ENCODE measurements at places on chromosomes 7 and 10. TPM values are rescaled to one million over a fixed set of nuclear protein-coding genes. Genes with fewer than 3 reads are reported as not detected.
A peak's percentile ranks its signal among the peaks of the same experiment; 100 is the strongest.

DNA sequence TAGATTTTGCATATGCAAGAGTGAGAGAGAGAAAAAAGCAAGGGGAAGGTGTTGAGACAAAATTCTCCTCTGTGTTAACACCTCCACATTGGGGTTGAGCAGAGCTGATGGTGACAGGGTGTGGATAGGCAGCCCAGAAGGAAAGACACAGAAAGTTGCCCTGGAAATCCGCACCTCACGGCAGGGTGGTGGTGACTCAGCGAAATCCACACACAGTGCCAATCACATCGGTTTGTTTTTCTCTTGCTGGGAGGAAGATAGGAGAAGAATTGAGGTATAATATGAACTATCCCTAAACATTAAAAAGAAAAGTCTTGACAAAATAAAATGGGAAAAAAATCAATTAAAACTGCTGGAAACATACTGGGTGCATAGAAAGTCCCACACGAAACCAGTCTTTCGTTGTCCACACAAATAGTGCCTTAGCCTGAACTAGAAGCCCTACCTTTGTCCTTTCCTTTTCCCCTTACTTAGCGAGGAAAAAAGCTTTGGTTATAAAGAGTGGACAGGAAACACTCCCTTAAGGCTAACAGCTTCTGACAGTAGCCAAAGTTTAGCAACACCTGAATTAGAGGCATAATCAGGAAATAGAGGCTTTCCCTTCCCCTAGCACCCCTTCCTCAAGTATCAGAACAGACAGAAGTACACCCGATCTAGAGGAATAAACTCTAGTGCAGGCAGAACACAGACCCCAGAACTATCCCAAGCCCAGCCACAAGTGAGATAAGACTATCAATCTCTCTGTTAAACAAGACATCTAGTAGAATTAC is 39.2 kb upstream of the DNAJC1 start:
- DNase-seq = no peak

DNA sequence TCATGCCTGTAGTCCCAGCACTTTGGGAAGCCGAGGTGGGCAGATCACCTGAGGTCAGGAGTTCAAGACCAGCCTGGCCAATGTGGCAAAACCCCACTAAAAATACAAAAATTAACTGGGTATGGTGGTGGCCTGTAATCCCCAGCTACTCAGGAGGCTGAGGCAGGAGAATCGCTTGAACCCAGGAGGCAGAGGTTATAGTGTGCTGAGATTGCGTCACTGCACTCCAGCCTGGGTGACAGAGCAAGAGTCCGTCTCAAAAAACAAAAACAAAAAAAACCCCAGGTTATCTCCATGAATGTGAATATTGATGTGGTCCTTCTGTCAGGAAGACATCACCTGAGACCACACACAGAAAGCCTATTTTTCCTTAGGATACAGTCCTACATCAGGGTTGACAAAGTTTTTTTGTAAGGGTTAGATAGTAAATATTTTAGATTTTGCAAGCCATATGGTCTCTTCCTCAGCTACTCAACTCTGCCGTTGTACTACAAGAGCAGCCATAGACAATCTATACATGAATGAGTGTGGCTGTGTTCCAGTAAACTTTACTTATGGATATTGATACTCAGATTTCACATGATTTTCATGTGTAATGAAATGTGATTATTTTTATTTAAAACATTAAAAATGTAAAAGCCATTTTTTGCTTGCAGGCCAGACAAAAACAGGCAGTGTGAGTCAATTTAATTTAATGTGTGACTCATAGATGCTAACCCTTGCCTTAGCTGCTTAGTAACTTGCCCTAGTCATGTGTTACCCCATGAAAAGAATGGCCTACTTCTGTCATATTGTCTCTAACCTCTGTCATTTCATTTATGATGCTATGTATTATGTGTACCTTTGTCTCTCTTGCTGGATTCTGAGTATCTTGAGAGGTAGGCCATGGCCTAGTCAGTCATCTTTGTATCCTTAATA is 78.1 kb downstream of the TPST1 start:
- no peak for DNase-seq

- no peak for DNase-seq
Observed at GRCh38 chr7:129684777-129685176, 73.3 kb downstream of the NRF1 start.

DNA sequence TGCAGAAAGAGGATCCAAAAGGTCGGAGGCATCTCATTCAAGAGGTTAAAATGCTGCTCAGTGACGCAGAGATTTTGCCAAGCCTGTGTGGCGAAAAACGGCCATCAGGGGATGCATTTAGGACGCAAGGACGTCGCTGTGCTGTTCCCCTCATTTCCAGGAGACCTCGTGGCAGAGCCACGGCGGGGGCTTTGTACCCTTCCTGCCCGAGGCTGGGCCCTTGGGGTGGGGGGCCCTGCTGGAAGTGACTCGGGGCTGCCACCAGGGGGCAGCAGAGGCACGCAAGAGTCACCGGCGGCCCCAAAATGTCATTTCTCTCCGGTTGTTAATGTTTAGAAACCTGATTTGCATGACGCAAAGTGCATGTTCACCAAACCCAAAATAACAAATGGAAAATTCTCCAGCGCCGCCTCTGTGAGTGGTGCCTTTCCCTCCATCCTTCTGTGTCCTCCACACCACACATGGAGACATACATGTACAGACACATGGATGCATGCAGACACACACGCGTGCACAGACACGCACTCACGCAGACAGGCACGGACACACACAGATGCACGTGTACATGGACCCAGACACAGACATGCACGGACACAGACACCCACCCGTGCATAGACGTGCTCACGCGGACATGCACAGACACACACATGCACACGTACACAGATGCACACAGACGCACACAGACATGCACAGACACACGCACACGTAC is 51.0 kb upstream of the NKX6-2 start:
- peak; percentile 25 for DNase-seq

- peak; percentile 91 for DNase-seq
Observed at GRCh38 chr7:106660862-106661720, at the start of gene CCDC71L. Gene CCDC71L (minus strand): TSS chr7:106661158. CDS start chr7:106660896, 262 bp downstream.

DNA sequence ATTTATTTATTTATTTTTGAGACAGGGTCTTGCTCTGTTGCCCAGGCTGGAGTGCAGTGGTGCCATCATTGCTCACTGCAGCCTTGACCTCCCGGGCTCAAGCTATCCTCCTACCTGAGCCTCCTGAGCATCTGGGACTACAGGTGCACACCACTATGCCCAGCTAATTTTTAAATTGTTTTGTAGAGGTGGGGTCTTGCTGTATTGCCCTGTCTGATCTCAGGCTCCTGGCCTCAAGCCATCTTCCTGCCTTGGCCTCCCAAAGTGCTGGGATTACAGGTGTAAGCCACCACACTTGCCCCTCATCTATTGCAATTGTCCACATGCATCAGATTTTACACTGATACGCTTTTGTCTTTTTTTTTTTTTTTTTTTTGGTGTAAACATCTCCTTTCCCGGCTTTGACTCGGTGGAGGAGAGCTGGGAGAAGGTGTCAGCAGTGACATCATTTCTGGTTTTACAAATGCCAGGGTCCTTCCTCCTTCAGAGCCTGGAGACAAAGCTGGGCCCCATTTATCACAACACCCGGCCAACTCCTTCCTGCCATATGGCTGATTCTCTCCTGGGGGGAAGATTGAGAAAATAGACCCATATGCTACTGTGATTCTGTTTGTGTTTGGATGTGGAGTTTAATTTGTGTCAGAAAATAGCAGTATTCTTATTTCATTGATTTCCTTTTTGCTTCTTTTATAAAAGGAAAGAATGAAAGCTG is 61.3 kb downstream of the GALNT17 start:
- no peak for DNase-seq

- DNase-seq = no peak
Observed at GRCh38 chr10:21424459-21424861, 101.0 kb downstream of the SKIDA1 start.

Gene TCAF2
- 29.6 TPM for total RNA-seq

DNA sequence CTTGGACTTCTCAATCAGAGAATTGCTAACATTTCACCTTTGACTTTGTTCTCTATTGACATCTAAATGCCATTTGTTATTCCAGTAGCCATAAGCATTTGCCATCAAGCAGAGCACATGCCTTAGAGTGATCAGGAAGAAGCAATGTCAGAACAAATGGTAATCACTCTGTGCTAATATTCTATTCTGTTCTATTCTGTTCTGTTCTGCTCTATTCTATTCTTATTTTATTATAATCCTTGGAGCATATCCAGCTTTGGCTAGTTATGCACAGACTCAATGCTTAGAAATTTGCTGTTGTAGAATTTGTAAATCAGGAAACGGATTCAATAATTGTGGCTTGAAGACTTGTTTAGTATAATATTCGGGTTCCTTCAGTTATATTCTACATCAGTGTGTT is 175.4 kb downstream of the EXOC4 start:
- no peak for DNase-seq

Gene LDB3
- 0.05 TPM for total RNA-seq

DNA sequence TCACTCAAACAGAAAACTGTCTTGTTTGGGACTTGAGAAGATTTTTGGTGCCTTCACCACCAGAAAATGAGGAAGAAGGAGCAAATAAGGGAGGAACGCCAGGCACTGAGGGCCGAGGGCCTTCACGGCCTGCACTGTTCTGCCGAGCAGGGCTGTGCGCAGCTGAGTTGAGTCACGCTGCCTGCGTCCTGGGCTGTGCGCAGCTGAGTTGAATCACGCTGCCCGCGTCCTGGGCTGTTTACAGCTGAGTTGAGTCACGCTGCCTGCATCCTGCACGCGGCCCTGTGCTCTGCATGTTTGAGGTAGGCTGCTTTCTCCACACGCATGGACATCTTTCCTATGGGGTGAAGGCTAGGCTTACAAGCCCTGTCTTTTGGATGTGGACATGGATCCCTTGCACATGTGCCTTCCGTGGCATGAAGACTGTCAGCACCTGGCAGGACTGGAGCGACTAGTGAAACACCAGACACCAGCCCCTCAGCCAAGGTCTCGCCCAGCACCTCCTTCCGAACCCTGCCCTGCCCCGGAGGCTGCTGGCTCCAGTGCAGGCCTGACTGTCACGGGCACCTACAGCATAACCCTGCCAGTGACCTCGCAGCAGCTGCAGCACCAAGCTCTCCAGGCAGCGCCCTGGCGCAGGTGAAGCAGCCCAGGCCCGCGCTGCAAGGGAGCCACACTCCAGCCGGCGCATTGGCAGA is 96.7 kb downstream of the HTR5A start:
- DNase-seq = no peak

GRCh38 chr7:18004372-18004771 is 23.3 kb downstream of the PRPS1L1 start:
- no peak for DNase-seq

Gene EEPD1
- 4.6 TPM for total RNA-seq

- DNase-seq = no peak
Observed at GRCh38 chr7:96401200-96401599, 79.3 kb upstream of the SLC25A13 start.

- DNase-seq = no peak
Observed at GRCh38 chr10:75971402-75972211, 540.2 kb downstream of the LRMDA start.

DNA sequence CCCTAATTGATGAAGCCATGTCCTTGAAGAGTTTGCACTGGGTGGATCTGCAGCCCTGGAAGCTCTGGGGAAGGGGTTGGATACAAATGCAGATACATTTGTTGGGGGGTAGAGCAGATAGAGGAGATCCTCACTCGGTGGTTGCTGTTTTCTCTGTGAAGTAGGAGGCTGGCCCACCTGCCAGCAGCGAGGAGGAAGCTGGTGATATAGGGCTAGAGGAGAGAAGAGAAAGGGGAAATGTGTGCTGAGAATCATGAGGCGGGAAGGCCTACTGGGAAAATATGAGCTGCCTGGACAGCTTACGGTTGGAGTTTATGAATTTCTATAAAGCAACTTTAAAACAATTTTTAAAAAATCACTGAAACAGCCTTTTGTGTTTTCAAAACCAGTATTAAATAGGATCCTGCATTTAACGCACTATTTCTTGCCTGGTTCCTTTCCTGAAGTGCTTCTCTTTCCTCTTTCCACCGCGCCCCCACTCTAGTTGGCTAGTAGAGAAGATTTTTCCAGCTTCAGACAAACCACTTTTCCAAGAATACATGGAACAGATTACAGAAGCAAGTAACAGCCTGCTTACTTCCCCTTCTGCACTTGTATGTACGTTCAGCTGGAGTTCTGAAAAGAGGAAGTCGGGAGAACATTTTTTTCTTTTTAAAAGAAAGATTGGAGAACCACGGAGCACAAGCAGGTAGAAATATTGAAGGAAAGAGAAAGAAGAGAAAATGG is 100.6 kb upstream of the GLCCI1 start:
- no peak for DNase-seq

DNA sequence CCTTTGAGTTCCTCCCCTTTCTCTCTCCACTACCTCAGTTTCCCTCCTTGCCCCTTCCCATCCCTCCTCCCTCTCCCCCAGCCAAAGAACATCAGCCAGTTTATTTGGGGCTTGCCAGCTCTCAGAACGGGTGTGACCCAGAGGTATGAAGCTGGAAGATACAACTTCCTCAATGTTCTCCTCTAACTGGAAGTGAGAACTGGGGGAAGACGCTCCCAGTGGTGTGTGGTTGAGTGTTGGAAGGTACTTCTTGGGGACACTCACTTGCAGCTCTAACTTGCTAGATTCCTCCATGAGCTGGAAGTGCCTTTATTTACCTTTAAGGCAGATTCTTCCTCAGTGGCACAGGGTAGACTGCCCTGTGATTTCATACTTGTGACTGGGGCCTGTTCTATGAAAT is 110.5 kb upstream of the HABP2 start:
- DNase-seq = no peak

Gene CFAP69
- not detected for total RNA-seq

Gene NAT16
- total RNA-seq = not detected

DNA sequence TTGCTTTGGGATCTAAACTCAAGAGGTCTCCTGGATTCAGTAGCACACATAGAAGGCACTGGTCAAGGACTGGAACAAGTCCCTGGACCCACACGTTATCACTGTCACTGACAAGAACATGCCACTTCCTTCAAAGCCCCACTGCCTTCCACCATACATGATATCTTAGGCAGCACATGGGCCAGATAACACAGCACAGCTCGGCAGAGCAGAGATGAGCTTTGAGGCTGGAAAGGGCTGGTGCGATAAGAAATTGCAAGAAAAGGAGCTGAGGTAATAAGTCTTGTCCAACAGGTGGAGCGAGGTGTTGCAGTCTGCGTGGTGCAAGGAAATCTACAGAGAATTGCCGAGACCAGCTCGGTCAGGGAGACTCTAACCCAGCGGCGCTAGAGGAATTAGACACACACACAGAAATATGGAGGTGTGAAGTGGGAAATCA is 139.8 kb upstream of the CDK13 start:
- no peak for DNase-seq

Gene SLC16A9
- not detected for total RNA-seq

Gene HMX2
- not detected for total RNA-seq

DNA sequence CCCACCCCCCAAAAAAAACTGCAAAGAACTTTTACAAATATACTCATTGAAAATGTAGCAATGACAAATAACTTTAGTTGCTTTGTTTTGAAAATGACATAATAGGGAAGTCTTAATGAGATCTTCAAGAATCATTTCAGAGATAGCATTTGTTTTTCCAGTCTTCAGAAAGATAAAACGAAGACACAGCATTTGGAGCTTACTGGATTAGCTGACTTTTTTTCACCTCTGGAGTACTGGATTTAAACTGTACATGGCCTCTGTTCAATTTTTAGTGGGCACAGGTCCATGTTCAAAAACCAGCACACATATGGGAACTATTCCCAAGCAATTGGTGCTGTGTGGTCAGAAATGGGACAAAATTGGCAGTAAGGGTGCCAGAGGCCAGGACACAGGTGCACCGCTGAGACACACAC is 3.9 kb downstream of the RAB11FIP2 start:
- DNase-seq = no peak

Gene PIK3CG
- 21.2 TPM for total RNA-seq

Data from CD4-positive, alpha-beta T cell (primary cell).